ENCODE measurements at places on chromosomes 1 and 21. TPM values are rescaled to one million over a fixed set of nuclear protein-coding genes. Genes with fewer than 3 reads are reported as not detected.

ARHGEF10L gene
- total RNA-seq: 53.4 TPM

TMEM54 gene
- 49.7 TPM for total RNA-seq

CXADR gene
- total RNA-seq: 0.91 TPM

ZNF683 gene
- total RNA-seq: not detected

ECM1 gene
- 72.5 TPM for total RNA-seq

OPRD1 gene
- under 0.01 TPM for total RNA-seq

RC3H1 gene
- 23.8 TPM for total RNA-seq

EFNA3 gene
- total RNA-seq: 3.1 TPM

BROX gene
- total RNA-seq: 38.0 TPM

BNIPL gene
- 0.26 TPM for total RNA-seq

PDZK1IP1 gene
- 0.26 TPM for total RNA-seq

PEAR1 gene
- total RNA-seq: 12.7 TPM

DCAF8 gene
- 82.2 TPM for total RNA-seq

NEXN gene
- 13.0 TPM for total RNA-seq

ARTN gene
- 0.63 TPM for total RNA-seq

PKP1 gene
- 0.30 TPM for total RNA-seq

NLRP3 gene
- total RNA-seq: 0.33 TPM

MIA3 gene
- 60.7 TPM for total RNA-seq

MYBPH gene
- not detected for total RNA-seq

FCER1G gene
- not detected for total RNA-seq

IL19 gene
- total RNA-seq: not detected

KCNA2 gene
- not detected for total RNA-seq

CLCA1 gene
- not detected for total RNA-seq

SHE gene
- total RNA-seq: 0.07 TPM

ELF3 gene
- total RNA-seq: 2.2 TPM

TAS1R3 gene
- 0.26 TPM for total RNA-seq

SMIM1 gene
- total RNA-seq: 0.78 TPM

APOBEC4 gene
- total RNA-seq: not detected

LCE6A gene
- not detected for total RNA-seq

METTL13 gene
- 20.5 TPM for total RNA-seq

ATP1A4 gene
- total RNA-seq: not detected

LCE1B gene
- total RNA-seq: not detected

RAB29 gene
- total RNA-seq: 32.3 TPM

NKAIN1 gene
- 0.26 TPM for total RNA-seq

COL24A1 gene
- 0.46 TPM for total RNA-seq

AMIGO1 gene
- 4.9 TPM for total RNA-seq

MED8 gene
- total RNA-seq: 51.9 TPM

AJAP1 gene
- total RNA-seq: 0.65 TPM

DSCAM gene
- total RNA-seq: not detected

MAB21L3 gene
- total RNA-seq: 0.03 TPM

USP21 gene
- total RNA-seq: 13.6 TPM

TFF3 gene
- not detected for total RNA-seq

RNU1-4 gene
- under 0.01 TPM for total RNA-seq

RPE65 gene
- total RNA-seq: not detected

RGS13 gene
- total RNA-seq: not detected

DNAJC28 gene
- total RNA-seq: 0.96 TPM

LAMB3 gene
- 40.1 TPM for total RNA-seq

CASQ2 gene
- not detected for total RNA-seq

PCNT gene
- total RNA-seq: 32.3 TPM

CD2 gene
- not detected for total RNA-seq

TNFAIP8L2 gene
- not detected for total RNA-seq

Measured in smooth muscle cell of the pulmonary artery (primary cell).